ENCODE measurements at places on chromosomes 5 and 9.

DNA sequence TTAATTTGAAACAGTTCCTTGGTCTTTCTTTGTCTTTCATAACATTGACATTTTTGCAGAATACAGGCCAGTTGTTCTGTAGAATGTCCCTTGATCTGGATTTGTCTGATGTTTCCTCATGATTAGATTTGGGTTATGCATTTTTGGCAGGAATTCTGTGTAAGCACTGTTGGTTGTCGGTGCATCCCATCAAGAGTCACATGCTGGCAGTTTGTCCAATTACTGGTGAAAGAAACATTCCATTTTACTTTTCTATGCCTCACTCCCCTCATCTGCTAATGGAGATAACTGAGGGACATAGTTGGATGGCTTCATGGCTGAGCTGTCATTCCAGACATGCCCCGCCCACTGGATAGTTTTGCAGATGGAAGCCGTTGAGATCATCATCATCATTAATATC, 7.6 kb upstream of the ZNF618 start:
- DNase-seq: no peak

DNA sequence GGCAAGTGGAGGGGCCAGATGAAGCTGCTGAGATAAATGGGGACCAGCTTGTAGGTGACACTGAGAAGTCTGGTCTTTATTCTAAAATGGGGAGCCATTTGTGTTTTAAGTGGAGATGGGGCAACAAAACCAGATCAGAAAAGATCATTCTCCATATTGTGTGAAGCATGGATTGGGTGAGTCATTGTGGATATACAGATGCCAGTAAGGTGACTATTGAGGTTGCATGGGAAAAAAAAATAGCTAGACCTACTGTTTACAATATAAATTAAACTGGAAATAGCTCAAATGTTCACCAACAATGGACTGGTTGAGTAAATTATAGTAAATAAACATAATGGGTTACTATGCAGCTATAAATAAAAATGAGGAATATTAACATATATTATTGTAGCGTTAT, 5.4 kb upstream of the MAP1B start:
- no peak for DNase-seq

GRCh38 chr9:107333363-107333762, 50.3 kb downstream of the RAD23B start:
- no peak for DNase-seq

GRCh38 chr9:38639577-38639940, 19.2 kb upstream of the ANKRD18A start:
- no peak for DNase-seq

- no peak for DNase-seq
Observed at GRCh38 chr5:137599457-137599856, 100.3 kb upstream of the SPOCK1 start.

DNA sequence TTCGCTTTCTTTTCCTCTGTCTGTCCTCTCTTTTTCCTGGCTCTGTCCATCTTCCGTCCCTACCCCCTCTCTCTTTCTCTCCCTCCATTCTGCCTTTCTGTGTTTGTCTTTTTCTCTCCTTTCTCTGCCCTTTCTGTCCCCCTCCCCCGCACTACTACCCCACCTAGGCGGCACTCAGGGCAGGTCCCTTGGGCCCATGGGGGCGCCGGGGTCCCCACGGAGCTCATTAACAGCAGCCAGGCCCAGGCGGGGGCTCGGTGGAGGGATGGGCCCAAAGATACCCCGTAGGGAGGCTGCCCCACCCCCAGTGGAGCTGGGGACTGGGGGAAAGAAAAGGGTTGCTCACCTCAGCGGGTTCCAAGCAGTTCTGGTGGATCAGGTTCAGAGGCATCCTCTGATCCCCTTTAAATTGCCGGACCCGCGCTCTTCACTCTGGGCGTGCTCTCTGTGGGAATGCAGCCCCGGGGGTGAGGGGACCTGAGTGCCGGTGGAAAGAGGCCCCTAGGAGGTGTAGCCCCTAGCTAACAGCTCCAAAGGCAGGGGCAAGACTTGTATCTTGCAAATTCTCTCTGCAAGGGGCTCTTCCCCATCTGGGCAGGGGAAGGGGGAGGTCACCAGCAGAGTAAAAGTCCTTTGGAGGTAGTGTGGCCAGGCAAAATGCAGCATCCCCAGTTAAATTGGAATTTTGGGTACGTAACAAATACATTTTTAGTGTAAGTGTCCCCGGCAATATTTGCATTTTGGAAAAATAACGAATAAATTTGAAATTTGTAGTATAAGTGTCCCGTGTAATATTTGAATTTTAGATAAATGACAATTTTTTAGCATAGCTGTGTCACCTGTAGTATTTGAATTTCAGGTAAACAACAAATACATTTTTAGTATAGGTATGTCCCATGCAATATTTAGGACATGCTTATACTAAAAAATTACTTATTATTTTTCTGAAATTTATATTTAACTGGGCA, 7.4 kb downstream of the LHX2 start:
- no peak for DNase-seq

DNA sequence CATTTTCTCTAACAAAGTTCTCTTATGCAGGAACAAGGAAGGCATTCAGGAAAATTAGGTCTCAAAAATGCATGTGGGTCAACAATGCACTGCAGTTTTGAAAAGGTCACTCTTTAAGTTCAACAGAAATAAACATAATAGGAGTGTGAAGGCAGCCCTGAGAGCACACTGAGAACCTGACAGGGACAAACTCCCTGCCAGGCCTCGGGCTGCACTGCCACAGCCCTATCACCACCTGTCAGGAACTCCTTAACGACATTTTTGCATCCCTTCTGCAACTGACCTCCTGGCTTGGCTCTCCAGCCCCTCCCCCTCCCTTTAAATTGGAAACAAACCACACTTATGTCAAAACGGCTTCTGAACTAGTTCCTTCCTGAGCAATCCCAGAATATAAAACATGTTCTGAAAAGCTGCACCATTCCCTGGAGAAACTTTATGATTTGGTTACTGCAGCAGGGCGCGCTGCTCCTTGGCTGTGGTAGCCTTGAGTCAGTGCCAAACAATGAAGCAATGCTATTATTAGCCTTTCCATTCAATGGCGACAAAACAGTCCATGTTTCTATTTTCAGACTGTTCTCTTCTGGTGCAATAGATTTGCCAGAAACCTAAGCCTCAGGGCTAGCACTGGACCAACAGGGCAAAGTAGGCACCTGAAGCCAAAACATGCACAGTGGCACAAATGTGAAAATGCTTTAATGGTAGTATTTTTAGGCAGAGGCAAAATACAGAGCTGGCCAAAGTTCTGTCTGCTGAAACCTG, 160.1 kb upstream of the ZNF608 start:
- DNase-seq: peak; percentile 86

- no peak for DNase-seq
Observed at GRCh38 chr5:69202497-69202896, 13.1 kb downstream of the CENPH start.

DNA sequence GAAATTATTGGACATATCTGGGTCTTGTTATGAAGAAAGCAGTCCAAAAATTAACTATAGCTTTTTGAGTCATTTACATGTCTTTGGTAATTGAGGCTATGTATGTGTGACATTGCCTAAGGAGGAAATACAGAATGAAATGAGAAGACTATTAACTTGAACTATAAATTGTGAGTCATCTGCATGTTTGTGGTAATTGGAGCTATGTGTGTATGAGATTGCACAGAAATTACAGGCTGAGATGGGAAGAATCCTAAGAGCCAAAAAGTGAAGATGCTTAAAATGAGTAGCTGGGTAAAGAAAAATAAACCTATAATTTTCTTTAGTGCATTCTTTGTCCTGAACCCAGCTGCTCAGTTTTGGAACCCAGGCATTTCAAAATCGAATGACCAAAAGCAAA, 747.6 kb upstream of the EDIL3 start:
- DNase-seq: no peak

GRCh38 chr9:15246708-15247107, 60.3 kb downstream of the TTC39B start:
- no peak for DNase-seq

DNA sequence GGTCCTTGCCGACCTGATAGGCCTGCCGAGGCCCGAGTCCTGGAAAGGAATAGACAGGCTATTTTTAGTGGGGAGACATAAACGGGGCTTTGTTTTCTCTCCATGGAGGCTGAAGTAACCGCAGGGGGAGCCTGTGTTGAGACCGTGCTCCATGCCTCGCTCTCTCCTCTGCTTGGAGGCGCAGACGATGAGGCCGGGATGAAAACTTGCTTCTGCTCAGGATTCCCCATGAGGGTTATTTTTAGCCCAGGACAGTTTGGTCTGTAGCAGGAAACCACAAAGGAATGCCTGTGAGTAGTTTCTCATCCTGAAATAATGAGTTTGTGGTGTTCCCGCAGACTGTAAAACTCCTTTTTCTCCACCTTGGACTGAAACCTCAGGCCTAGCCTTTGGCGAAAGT, 81.9 kb upstream of the RARS1 start:
- no peak for DNase-seq

- no peak for DNase-seq
Observed at GRCh38 chr5:25694801-25695200, 1050.0 kb upstream of the CDH10 start.

GRCh38 chr9:36964791-36965190, 69.3 kb downstream of the PAX5 start:
- DNase-seq: no peak

- DNase-seq: no peak
Observed at GRCh38 chr5:115599502-115599901, 2.8 kb downstream of the TICAM2 start.

GRCh38 chr9:118570066-118570465, 799.2 kb downstream of the BRINP1 start:
- DNase-seq: no peak

GRCh38 chr9:136231478-136232297, 13.9 kb downstream of the QSOX2 start:
- DNase-seq: no peak

DNA sequence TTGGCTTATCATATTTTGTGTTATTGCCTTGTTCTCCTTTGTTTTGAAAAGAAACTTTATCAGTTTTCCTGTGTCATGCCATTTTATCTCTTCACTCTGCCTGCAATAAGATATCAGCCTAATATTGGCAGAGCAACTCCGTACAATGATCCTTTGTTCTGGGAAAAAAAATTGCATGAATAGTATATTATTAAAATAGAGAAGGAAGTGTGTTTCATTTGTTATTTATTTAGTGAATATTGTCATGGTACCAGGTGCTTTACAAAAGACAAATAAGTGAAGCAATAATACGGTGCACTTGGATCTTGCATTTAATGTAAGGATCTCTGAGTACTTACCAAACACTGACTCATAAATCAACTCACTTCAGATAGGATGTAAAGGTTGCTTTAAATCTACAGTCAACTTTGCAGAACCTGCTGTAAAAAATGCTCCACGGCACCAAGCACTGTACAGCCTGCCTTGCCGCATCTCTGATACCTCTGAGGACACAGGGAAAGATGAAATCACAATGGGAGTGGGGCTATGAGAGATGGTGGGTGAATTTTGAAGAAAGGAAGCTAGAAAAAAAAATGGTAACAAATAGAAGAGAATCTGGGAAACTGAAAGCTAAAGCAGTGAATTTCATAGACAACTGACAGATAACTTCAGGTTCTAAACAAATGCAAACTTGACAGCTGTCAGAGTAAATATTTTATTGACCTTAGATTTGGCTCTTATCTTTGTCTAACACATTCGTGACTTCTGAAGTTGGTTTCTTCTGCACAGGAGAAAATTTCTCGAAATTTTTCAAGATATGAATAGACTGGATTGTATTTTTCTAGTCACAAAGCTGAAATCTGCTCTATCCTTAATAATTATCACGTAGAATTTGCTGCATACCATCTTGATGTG, 232.1 kb downstream of the ENC1 start:
- DNase-seq: no peak

DNA sequence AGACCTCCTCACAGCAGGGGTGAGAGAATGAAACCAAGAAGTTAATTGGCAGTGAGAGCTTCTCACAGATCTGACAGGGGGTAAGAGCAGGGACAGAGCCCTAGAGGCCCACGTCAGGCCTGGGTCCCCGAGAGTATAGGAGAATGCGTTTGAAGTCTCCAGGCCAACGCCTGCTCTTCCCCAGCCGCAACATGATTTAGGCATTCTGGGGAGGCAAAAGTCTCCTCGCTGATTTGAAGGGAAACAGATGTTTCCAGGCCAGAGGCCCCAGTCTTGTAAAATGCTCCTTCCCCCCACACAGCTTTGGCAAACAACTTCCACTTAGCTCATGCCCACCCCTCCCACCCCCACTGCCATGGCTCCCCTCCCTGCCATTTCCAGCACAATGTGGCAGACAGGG, 239.2 kb upstream of the TRIM32 start:
- DNase-seq: no peak

- DNase-seq: peak; percentile 5
Observed at GRCh38 chr9:78605041-78606000, 308.4 kb downstream of the PSAT1 start.

GRCh38 chr9:93051680-93052089, 6.8 kb upstream of the SUSD3 start:
- DNase-seq: peak; percentile 52

GRCh38 chr5:147658293-147658932, 124.1 kb downstream of the JAKMIP2 start:
- no peak for DNase-seq

GRCh38 chr9:82202808-82203207, 214.2 kb downstream of the SPATA31D1 start:
- DNase-seq: no peak

GRCh38 chr9:73980754-73981153, 516.4 kb upstream of the RORB start:
- no peak for DNase-seq

DNA sequence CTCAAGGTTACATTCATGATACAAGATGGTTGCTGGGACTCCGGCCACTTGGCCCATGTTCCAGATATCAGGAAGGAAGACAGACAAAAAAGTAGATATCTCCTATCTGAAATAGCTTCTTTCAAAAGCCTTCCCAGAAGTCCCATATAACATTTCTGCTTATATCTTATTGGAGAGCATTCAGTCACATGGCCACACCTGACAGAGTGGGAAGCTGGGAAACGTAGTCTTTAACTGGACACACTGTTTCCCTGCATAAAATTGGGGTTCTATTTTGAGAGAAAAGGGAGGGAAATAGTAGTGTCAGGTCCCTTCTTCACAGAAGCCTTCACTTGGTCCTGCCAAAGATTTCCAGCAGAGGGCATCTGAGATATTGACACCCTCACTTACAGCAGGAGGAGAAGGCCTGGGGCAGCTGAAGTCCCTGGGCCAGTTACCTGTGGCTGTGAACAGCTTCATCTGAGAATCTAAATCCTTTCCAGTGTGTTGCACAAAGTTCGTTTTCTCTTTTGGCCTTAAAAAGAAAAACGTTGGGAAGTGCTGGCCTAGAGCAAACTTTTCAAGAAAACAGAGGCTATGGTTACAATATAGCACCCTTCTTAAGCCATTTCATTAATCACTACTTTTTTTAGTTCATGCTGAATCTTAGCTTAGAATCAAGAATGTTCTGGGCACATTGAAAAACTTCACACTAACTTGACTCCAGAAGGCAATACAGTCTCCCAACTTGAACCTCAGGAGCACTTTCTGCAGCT, 33.5 kb downstream of the SPEF2 start:
- DNase-seq: no peak

All from forelimb muscle (tissue), 1 donor.